Left colon (tissue), 2 donors: ENCODE measurements at places on chromosomes 1 and 21. TPM values are rescaled to one million over a fixed set of nuclear protein-coding genes. Genes with fewer than 3 reads are reported as not detected.

GRCh38 chr1:1281533-1282321 is 1.5 kb downstream of the SCNN1D start:
- DNase-seq, result peak; percentile 92

DNA sequence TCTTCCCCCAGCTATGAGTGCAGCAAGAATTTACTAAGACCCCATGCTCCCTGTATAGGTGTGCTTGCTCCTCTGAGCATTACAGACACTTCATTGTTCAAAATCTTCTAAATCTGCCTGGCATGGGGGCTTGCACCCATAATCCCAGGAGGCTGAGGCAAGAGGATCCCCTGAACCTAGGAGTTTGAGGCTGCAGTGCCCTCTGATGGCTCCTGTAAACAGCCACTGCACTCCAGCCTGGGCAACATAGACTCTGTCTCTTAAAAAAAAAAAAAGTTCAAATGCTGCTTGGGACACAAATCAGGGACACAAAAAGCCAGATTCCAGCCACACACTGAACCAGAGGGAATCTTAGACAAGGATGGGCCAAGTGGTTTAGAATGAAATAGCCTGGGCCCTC is 3.4 kb upstream of the ACOT7 start:
- no peak for DNase-seq

- no peak for DNase-seq
Observed at GRCh38 chr1:62946511-62946910, 162.6 kb downstream of the ATG4C start.

PTPN7 gene
- 4.7 TPM for total RNA-seq

GRCh38 chr21:34802180-34802899 is 133.5 kb downstream of the CLIC6 start:
- DNase-seq, result no peak

DNA sequence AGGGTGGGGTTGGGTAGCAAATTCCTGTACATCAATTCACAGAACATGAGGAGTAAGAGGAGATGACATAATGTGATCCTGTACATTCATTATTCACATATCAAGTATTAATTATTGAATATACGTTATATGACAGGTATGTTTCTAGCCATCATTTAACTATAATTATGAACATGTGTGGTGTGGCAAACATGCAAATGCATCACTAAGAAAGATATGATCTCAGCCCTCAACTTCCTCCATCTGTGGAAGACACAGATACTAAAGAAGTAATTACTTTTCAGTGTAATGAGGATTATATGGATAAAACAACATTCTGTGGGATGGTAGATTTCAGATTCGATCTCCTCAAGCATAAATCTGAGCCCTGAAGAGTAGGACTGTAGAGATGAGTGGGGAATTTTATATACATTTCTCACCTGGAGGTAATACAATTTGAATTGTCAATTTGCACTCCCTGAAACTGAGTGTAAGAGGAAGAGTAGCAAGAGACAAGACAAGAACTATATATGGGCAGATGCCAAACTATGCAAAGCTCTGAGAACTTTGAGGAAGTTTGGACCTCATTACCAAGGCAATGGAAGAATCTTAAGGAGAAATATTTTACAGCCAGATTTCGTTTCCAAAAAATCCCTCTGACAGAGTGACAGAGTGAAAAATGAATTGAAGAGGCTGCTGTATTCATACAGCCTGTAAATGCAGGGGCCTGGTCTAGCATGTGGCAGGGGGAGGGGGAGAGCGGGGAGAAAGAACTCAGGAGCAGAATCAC is 275.5 kb downstream of the TPR start:
- no peak for DNase-seq

GRCh38 chr1:207088701-207089626 is at the start of gene C4BPB:
Gene C4BPB (plus strand): TSS chr1:207088860. CDS start chr1:207089532, 672 bp downstream.
- DNase-seq, result peak; percentile 37

GRCh38 chr1:92087542-92087941 is 7.4 kb downstream of the BTBD8 start:
- no peak for DNase-seq

DNA sequence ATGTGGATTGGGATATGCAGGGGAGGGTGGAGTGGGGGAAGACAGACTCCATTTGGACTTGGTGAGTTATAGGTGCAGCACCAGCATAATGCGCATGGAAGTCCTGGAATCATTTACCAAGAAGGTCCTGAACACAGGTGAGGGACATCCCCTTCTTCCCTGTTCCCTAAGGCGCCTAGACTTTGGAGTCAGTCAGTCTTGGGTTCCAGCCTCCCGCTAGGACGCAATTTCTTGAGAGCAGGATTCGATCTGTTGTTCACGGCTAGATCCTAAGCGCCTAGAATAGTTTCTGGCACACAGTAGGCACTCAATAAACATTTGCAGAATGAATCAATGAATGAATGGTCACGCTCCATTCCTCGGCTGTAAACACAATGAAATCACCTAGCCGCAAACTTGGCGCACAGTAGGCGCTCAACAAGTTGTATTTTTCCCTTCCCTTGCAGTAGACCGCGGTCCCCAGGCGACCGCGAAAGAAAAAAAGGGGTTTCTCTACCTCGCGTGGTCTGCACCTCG is 1.0 kb upstream of the AK4 start:
- no peak for DNase-seq

GRCh38 chr21:46122237-46122671 is 24.3 kb downstream of the COL6A2 start:
- peak; percentile 1 for DNase-seq

GRCh38 chr1:166947398-166948043 is 27.8 kb downstream of the ILDR2 start:
- DNase-seq, result peak; percentile 35

- DNase-seq, result no peak
Observed at GRCh38 chr1:230130172-230130944, 63.3 kb downstream of the GALNT2 start.
